D341Med (cell line): ENCODE measurements at places on chromosomes 16 and 17.

- no peak for DNase-seq
These were observed 11.9 kb downstream of the NFATC3 start for GRCh38 chr16:68097088-68097487.

- no peak for DNase-seq
These were observed 92.3 kb downstream of the VPS53 start for GRCh38 chr17:622356-622755.

GRCh38 chr17:43560461-43561427 lies 14.6 kb upstream of the ETV4 start:
- DNase-seq: no peak

DNA sequence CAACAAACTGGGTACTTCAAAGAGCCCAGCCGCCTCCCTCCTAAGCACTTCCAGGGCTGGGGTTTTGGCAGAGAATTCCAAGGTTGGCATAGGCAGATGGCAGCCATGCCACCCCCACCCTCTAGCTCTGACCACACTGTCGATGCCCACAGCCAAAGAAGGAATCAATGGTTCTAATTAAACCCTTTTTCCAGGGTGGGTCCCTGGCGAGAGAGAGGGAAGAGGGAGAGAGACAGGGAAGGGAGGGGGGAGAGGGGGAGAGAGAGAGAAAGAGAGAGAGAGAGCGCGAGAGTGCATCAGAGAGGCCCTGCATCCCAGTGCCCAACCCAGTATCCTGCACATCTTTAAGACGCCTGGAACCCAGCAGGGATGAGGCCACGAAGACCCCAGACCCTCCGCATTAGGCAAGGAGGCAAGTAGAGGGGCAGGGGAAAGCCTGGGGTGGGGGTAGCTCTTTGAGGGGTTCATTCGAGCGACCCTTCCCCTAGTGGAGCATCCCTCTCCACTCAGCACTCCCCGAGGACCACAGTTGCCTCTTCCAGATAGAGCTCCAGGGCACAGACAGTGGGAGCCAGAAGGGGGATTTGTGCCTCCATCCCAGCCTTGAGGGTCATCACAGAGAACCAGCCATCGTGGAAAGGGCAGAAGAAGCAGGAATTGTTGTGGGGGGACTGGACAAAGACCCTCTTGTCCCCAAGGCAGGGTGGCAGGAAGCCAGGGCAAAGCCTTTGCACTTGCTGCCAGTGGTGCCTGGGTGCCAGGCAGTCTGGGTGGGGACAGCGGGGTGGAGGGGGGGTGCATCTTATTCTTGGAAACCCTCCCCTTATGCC lies 2.6 kb downstream of the SRCIN1 start:
- no peak for DNase-seq
